NCI-H446 treated with DMSO at 0.1 percent for 48 hours (cell line): ENCODE measurements at places on chromosomes 3 and 15.

DNA sequence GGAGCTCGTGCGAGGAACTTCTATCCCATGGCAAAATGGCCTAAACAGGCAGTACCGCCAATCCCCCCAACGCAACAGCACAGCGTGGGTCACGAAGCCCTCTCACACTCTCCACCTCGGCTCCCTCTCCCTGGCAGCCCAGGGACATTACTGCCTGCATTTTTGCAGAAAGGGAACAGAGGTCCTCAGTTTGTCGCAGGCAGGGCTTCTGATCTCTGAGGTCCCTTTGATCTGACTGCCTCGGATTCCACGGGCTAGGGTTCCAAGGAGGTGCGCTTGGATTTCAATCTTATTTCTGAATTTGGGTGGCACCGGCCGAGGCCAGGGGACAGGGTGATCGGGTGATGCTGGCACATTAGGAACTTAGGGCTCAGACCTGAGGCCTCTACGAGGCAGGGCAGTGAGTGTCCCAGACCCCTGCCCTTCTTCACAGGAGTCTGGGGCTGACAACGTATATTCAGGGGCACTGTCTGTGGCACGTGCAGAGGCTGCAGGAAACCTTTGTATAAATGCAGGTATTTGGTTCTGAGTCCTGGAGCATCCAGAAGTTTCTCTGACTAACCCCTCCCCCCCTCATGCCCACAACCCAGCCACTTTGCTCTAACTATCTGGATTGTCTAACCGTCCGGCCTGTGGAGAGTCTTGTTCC, 197.9 kb downstream of the XXYLT1 start:
- DNase-seq = no peak

DNA sequence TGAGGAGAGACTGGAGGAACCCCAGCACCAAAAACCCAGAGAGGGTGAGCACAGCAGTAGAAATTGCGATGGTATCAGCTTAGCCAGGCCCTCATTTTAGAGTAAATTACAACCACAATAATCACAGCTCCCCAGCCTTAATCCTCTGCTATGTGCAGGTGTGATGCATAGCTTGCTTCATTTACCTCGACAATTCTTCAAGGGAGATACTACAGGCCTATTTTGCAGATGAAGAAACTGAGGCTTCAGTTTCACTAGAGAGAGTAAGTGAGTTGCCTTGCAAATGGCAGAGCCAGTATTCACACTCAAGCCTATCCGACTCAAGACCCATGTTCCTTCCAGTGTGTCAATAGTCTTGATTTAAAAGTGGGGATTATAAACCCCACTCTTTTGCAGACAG, 33.4 kb downstream of the LSM3 start:
- DNase-seq = no peak

GRCh38 chr3:142735462-142735861, 11.6 kb downstream of the TRPC1 start:
- DNase-seq = no peak

DNA sequence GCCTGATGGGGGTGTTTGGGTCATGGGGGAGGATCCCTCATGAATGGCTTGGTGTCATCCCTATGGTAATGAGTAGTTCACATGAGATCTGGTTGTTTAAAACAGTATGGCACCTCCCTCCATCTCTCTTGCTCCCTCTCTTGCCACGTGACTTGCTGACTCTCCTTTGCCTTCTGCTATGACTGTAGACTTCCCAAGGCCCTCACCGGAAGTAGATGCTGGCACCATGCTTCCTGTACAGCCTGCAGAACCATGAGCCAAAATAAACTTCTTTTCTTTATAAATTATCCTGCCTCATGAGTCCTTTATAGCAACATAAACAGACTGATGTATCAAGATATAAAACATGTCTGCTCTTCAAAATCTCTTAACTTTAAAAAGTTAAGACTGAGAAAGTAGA, 96.1 kb downstream of the TFDP2 start:
- no peak for DNase-seq

DNA sequence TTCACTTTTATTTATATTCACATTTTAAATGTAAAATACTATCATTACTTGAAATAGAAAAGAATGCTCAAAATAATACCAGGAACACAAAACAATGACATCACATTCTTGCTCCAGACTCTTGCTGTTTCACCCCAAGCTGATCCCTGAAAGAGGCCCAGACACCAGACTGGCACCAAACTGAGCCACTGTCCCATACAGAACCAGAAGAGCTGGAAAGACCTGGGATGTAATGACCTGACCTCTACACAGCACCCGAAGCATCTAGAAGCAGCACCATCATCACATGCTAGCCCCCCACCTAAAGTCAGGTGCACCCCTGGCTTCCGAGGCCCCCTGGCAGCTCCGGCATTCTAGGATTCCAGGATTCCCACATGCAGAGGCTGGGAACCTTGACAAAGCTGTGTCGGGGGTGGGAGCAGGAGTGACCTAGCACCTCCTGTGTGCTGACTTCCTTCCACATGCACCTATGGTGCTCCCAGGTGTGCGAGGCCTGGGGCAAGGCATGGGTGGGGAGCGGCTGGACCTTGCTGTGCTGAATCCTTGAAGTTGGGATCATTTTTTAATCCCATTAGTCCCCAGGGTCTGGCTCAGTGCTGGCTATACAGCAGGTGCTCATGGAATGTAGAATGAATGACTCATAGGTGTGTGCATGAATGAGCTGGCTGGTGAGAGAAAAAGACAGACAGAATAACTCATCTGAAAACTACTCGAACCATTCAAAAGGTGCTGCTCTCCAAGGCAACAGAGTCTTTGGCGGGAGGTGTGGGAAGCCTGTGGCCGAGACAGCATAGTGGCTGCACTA, 144.7 kb upstream of the IQSEC1 start:
- no peak for DNase-seq

- no peak for DNase-seq
These were observed 53.0 kb downstream of the DTWD1 start for GRCh38 chr15:49673861-49674260.

DNA sequence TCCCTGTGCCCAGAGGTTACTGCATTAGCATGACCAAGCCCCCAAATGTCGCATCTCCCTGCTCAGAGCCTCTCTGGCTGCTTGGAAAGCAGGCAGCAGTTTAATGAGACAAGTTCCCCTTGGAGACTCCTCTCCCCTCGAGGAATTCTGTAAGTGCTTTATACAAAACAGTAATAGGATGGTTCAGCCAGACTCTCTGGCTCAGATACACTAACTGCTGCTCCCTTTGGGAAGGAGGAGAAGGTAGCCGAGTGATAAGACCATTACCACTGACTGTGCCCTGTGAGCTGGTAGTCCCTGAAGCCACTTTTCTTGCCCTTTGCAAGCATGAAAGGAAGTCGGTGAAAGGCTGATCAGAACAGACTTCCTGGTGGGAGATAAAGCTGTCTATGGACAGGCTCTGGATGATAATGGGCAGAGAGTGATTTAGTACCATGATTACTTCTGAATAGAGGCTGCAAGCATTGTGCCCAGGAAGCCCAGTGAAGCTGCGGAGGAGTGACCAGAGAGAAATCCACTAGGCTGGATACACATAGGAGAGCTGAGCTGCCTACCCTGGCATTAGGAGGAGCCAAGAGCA, 100.8 kb downstream of the SEMA6D start:
- no peak for DNase-seq

GRCh38 chr3:2526926-2527325, 428.3 kb downstream of the CNTN4 start:
- no peak for DNase-seq
